ENCODE measurements at places on chromosomes 2 and 18.

GRCh38 chr2:227115761-227116160 lies 48.2 kb downstream of the COL4A4 start:
- DNase-seq: no peak

GRCh38 chr2:208407667-208408066 lies 1.1 kb downstream of the PTH2R start:
- no peak for DNase-seq

- DNase-seq: no peak
These were observed 746.3 kb upstream of the RAB6C start for GRCh38 chr2:129233166-129233565.

DNA sequence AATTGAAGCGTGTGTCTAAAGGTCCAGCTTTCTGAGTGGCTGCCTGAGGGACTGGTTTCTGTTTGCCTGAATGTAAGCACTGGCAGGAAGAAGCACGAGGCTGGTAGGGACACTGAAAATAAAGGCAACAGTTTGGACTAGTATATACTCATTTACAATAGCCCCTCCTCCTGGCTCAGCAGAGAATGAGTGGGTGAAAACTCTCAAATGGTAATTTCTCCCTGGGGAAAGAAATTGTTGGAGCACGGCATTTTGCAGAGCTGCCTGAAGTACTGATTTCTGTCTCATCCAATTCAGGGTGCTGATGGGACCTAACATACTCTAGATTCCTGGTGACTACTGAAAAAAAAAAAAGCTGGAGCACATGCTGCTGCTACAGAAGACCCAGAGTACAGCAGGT lies 17.3 kb upstream of the SPP2 start:
- DNase-seq: no peak

DNA sequence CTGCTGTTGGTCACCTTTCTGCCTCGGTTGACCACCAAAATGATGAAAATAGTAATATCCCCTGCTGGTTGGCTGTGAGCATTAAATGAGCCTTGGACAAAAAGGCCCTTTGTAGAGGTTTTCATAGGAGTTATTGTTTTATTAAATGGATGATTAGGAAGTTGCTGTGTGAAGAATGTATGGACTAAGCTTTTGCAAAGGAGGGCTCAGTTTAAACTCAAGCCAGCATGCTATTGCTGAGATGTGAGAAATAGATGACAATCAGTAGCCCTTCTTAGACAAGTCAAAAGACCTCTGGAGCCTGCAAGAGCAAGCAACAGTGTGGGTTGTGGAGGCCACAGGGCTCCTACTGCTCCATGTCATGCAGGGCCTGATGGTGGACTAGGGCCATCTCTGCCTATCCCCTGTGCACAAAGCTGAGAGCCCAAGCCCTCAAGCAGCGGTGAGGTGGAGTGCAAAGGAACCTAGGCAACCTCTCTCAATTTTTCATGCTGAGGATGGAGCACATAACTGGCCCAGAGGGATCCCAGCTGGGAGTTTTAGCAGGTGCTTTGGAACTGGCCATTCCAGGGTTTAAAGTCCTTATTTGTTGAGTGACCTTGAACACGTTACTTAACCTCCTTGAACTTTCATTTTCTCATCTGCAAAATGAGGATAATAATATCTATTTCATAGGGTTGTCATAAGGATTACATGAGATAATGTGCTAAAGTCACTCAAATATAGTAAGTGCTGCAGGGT lies 37.1 kb downstream of the FOSL2 start:
- DNase-seq: no peak

DNA sequence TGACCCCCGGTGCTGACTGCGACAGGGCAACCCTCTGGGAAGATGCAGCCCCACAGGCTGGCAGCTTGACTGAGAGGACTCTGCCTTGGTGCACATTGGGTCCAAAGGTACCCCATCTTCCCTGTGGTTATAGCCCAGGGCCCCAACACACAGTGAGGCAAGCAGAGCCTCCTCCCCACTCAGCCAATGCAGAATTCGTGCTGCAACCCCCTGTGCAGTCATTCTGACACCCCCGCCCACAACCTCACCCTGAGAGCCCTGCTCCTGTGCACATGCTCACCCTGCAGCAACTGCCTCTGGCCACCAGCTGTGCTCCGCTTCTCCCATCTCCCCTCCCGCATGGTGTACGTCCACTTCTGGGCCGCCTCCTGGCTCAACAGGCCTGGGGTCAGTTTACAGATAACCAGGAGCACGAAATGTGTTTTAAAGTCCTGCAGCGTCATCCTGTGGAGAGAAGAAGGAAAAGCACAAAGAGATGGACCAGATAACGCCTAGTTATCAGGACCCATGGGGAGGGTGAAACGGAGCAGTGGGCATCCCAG lies 24.4 kb downstream of the CAPN14 start:
- DNase-seq: no peak

DNA sequence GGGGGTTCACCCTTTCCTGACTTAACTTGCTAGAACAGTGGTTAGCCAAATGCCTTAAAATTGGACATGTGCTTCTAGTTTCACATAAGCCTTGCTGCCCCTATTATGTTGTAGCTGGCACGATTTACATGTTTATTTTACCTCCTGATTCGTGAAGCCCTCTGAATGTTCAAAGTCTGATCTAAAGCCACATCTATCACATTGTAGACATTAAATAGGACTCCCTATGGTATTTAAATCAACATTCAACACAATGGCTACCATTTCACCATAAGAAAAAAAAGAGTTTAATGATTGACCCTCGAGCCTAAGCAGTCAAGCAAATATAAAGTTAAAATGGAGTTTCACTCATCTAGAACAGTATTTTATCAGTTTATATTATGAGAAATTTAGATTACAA lies 151.5 kb downstream of the GULP1 start:
- no peak for DNase-seq

- peak; percentile 50 for DNase-seq
These were observed 139.3 kb downstream of the KLHL29 start for GRCh38 chr2:23524261-23524706.

GRCh38 chr18:47594621-47595086 lies 335.8 kb downstream of the SMAD2 start:
- no peak for DNase-seq

- DNase-seq: no peak
These were observed 54.4 kb downstream of the LRPPRC start for GRCh38 chr2:43941359-43941758.

- no peak for DNase-seq
These were observed 58.9 kb upstream of the NDUFV2 start for GRCh38 chr18:9043581-9043980.

- no peak for DNase-seq
These were observed 139.7 kb downstream of the BCL11A start for GRCh38 chr2:60413814-60414168.

GRCh38 chr2:80050246-80050645 lies 254.3 kb downstream of the LRRTM1 start:
- DNase-seq: no peak

DNA sequence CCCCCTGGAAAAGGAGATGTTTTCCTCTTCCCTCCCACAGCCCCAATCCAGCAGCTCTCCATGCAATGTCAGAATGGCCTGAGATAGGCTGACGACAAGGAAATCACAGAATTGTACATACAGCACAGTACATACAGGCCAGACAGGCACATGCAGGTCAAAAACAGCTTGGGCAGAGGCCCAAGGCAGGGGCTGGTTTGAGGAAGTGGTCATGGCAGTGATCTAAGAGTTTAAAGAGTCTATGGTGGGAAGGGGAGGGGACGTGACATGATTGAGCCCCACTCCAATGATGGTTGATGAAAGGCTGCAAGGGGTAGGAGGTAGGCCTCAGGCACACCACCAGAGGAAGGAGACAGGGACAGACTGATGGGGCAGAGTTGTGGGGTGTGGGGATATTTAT lies 4.3 kb downstream of the DCTN1 start:
- no peak for DNase-seq

- no peak for DNase-seq
These were observed 150.0 kb downstream of the DYSF start for GRCh38 chr2:71603311-71603811.

GRCh38 chr18:36031903-36032302 lies 35.5 kb downstream of the RPRD1A start:
- DNase-seq: no peak

GRCh38 chr18:7657050-7657449 lies 89.9 kb downstream of the PTPRM start:
- no peak for DNase-seq

GRCh38 chr2:39873586-39873985 lies 94.5 kb upstream of the THUMPD2 start:
- DNase-seq: no peak

- no peak for DNase-seq
These were observed 12.2 kb downstream of the FHOD3 start for GRCh38 chr18:36309436-36310391.

- no peak for DNase-seq
These were observed 10.9 kb downstream of the GNLY start for GRCh38 chr2:85704800-85705679.

GRCh38 chr2:234098681-234099080 lies 48.2 kb downstream of the SPP2 start:
- no peak for DNase-seq

GRCh38 chr2:20172273-20173055 lies 52.5 kb downstream of the SDC1 start:
- no peak for DNase-seq

DNA sequence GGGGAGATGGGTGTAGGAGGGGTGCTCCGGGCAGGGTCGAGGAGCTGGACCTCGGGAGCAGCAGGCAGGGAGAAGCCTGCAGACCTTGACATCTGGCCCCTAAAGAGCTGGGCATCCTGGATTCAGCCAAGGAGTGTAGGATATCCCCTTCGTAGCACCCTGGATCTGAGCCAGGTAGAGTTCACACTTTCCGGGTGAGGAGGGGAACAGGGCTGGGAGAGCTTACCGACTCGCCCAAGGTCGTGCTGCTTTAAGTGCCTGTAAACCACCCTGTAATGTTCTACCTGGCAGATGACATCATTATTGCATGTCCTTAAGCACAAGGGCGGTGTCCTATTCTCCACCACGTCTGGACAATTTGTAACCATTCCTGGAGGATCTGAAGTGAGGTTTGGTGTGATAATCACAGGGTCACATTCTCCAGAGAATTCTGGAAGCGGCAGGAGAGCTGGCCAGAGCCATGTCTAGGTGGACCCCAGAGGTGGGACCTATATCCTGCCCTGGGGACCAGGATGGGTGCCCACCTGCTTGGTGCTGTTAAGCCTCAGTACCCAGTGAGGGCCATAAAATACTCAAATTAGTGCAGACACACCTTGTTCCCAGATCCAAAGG lies 14.6 kb downstream of the ITM2C start:
- DNase-seq: no peak

DNA sequence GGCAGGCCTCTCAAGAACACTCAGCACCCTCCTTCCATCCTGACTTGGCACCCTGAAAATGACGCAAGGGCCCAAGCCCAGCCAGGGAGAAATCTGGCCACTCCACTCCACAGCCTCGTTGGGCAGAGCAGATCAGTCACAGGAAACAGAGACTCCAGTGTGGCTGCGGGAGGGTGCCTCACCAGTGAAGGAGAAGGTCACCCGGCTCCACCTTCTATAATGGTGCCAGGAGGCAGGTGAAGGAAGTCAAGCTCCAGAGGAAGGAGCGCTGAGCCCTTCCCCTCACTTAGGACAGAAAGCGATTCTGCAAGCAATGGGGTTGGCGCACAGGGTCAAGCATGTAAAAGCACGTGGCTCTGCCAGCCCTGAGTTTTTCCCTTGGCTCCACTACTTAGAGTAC lies 35.3 kb downstream of the CRACDL start:
- no peak for DNase-seq

DNA sequence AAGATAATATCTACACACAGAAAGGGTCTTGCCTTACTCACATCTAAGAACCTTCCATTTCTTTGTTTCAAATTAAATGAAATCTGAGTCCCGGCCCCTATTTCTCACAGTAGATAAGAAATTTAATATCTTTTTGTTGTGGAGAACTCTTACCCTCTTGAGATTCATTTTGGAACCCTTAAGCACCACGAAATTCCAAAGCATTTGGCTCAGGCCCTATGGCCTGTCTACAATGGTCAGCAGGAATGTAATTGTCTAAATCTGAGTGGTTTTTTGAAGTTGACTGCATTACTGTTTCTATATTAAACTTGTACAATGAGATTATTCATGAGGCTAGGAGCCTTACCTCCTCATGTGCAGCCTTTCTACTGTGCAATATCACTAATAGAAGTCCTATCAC lies 723.3 kb downstream of the TSN start:
- DNase-seq: no peak

DNA sequence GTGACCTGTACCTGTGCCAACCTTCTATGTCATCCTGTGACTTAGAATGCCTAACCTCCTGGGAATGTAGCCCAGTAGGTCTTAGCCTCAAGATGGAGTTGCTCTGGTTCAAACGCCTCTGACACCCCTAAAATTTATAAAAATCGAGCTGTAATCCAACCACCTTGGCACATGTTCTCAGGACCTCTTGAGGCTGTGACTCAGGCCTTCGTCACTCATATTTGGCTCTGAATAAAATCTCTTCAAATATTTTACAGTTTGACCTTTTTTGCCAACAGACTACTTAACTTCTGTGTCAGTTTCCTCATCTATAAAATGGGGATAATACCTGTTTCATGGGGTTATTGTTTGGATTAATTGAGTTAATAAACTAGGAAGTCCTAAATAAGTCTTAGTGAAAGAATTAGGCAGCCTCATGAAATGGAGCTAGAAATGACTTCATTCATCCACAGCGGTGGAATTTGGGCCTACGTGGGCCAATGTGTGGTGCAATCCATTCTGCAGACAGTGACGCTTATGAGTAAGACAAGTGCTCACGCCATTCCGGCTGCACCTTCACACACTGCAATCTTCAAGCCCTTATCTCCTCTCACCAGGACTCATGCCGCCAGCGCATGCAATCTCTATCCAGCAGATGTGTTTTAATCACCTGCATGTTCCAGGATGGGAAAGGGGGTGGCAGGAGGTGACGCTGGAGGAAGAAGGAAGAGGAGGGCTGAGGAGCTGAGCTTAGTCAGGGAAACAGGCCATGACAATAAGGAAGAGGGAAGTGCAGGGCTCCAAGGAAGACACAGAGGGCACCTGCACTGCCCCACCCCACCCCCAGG lies 2.0 kb upstream of the UBE2F start:
- DNase-seq: no peak

GRCh38 chr2:25684577-25685473 lies 11.4 kb upstream of the DTNB start:
- no peak for DNase-seq

DNA sequence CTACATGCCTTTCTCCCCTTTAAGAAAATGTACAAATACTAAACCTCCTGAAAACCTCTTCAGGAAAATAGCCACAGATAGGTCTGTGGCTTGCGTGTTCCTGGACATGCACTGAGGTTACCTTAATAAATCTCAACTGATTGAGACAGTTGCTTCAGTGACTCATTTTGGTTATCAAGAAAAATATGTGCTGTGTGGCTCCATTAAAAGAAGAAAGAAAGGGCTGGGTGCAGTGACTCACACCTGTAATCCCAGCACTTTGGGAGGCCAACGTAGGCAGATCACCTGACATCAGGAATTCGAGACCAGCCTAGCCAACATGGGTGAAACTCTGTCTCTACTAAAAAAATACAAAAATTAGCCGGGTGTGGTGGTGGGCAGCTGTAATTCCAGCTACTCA lies 27.1 kb downstream of the CREG2 start:
- no peak for DNase-seq
